ENCODE measurements at places on chromosomes 1 and 21.

DNA sequence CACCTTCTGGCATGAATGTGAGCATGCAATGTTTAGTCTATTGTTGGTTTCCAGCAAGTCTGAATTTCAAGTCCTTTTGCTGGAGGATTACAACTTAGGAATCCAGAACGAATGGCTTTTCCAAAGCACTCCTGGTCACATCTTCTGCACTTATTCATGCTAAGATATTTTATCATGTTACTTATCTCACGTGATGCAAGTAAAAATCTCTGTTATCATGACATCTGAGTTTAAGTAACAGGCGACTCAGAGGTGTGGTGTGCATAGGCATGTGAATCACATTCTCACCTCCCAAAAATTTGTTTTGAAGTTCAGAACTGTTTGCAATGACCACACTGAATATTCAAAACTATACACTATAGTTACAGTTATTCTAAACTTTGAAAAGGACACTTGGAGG is 204.8 kb upstream of the FGGY start:
- no peak for DNase-seq
- no peak overlapping the region for H3K4me3 ChIP-seq
- H3K36me3 ChIP-seq, result no peaks in the 10 kb centered on the region
- H3K27ac ChIP-seq, result no peak overlapping the region

DNA sequence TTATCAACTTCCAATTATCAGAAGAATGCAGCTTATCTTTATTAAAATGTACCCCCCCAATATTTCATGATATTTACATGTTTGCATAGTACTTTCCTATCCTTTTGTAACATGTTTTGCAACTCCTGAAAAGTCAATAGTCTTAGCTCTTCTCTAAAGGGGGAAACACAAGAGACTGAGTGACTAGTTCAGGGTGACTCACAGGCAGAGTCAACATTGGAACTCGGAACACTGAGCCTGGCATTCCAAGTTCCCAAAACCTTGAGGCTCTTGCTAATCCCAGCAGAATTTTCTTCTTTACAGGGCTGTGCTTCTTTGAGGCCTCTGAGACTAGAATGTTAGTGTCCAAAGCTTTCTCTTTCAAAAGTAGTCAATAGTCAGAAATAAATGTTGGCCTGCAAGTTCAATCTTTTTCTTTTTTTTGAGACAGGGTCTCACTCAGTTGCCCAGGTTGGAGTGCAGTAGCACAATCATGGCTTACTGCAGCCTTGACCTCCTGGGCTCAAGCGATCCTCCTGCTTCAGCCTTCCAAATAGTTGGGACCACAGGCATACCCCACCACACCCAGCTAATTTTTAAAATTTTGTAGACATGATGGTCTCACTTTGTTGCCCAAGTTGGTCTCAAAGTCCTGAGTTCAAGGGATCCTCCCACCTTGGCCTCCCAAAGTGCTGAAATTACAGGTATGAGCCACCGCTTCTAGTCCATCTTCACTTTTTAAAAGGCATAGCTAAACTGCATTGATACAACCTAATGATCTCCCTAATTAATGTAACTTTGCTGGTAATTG is 37.5 kb downstream of the ZNF281 start:
- no peaks in the 10 kb centered on the region for H3K36me3 ChIP-seq
- H3K4me1 ChIP-seq, result peaks cover 66% of the 10 kb centered on the region
- no peak for DNase-seq
- no peaks in the 10 kb centered on the region for H3K27me3 ChIP-seq
- peak overlapping the region; percentile 11 for H3K27ac ChIP-seq

- H3K27ac ChIP-seq, result no peak overlapping the region
- peaks cover 65% of the 10 kb centered on the region for H3K27me3 ChIP-seq
- no peak for DNase-seq
Measured at GRCh38 chr1:203354246-203354645, 3.3 kb upstream of the FMOD start.

- peak; percentile 93 for DNase-seq
- H3K27ac ChIP-seq, result no peak overlapping the region
- H3K36me3 ChIP-seq, result no peaks in the 10 kb centered on the region
- peaks cover 17% of the 10 kb centered on the region for H3K4me1 ChIP-seq
- no peak overlapping the region for H3K4me3 ChIP-seq
Measured at GRCh38 chr1:8314346-8315280, 3.3 kb upstream of the SLC45A1 start.

GRCh38 chr1:198986036-198986435 is 347.2 kb downstream of the PTPRC start:
- no peak overlapping the region for H3K27ac ChIP-seq
- no peaks in the 10 kb centered on the region for H3K27me3 ChIP-seq
- no peaks in the 10 kb centered on the region for H3K4me1 ChIP-seq
- H3K4me3 ChIP-seq, result no peak overlapping the region

GRCh38 chr1:26541431-26541815 is 11.9 kb downstream of the RPS6KA1 start:
- no peak overlapping the region for H3K4me3 ChIP-seq
- no peaks in the 10 kb centered on the region for H3K27me3 ChIP-seq
- H3K4me1 ChIP-seq, result peaks cover 6% of the 10 kb centered on the region
- DNase-seq, result no peak
- H3K36me3 ChIP-seq, result no peaks in the 10 kb centered on the region
- no peak overlapping the region for H3K27ac ChIP-seq

DNA sequence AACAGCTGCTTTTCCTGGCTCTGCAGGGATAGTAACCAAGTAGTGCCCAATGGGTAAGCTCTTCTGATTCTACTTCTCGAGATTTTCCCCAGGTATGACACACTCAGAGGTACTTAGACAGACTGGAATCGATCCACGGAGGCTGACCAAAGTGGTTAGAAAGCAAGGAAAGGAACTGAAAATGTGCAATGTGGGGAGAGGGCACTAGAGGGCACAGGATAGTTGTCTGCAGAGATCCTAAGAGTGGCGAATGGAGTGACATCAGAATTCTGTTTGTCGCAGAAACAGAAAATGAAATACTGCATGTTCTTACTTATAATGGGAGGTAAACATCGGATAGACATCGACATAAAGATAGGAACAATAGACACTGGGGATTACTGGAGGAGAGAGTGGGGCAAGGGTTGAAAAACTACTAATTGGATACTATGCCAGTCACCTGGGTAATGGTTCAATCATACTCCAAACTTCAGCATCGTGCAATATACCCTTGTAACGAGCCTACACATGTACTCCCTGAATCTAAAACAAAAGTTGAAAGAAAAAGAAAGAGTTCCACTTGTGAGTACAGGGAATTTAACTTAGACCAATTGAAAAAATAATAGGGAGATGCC is 23.3 kb downstream of the CYP2J2 start:
- H3K4me3 ChIP-seq, result no peak overlapping the region
- H3K27ac ChIP-seq, result no peak overlapping the region
- no peaks in the 10 kb centered on the region for H3K36me3 ChIP-seq
- peaks cover 1% of the 10 kb centered on the region for H3K4me1 ChIP-seq
- H3K27me3 ChIP-seq, result peaks cover 36% of the 10 kb centered on the region
- DNase-seq, result no peak

DNA sequence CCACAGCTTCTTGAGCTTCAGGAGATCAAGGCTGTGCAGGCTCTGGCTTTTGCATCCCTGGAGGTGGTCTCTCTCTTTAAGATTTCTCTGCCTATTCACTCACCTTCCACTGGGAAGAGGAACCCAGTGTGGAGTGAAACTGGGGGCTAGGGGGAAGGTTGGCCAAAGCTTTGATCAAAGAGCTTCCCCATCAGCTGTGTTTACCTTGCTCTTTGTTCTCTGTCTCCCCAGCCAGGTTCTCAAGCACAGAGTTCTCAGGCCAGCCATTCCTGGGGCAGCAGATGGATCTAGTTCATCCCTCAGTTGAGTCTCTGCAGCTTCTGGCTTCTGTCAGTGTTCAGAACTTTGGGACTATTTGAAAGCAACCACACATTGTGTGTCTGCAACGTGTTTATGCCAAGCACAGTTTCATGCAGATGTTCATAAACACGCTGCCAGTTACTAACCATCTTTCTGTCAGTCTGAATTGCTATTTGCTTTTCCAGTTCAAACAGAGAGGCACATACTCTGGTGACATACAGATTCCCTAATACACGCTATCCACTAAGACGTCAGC is 17.2 kb upstream of the MRPS14 start:
- no peaks in the 10 kb centered on the region for H3K27me3 ChIP-seq
- no peak overlapping the region for H3K4me3 ChIP-seq
- peaks cover 28% of the 10 kb centered on the region for H3K4me1 ChIP-seq
- no peak overlapping the region for H3K27ac ChIP-seq
- DNase-seq, result no peak

DNA sequence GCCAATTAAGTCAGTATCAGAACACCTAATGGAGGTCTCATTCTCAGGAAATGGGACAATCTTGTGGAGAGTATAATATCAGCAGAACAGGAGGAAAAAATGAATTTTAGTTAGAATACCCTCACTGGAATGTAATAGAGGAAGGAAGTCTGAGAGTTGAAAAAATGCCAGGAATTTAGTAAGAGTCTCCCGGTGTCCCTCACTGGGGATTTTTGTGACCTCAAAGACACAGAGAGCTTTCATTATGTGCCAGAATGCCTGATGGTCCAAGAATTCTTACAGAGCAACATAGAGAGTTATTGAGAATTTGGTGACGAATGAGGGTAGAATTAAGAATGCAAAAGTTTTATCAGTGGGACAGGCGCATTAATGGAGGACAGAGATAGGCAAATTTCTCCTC is 443.5 kb upstream of the B3GALT2 start:
- no peaks in the 10 kb centered on the region for H3K36me3 ChIP-seq
- no peak overlapping the region for H3K4me3 ChIP-seq
- no peak overlapping the region for H3K27ac ChIP-seq

All from osteocyte (in vitro differentiated cells).